ENCODE measurements at places on chromosomes 5 and 9. TPM values are rescaled to one million over a fixed set of nuclear protein-coding genes. Genes with fewer than 3 reads are reported as not detected.

Gene FBP2
- not detected for total RNA-seq

DNA sequence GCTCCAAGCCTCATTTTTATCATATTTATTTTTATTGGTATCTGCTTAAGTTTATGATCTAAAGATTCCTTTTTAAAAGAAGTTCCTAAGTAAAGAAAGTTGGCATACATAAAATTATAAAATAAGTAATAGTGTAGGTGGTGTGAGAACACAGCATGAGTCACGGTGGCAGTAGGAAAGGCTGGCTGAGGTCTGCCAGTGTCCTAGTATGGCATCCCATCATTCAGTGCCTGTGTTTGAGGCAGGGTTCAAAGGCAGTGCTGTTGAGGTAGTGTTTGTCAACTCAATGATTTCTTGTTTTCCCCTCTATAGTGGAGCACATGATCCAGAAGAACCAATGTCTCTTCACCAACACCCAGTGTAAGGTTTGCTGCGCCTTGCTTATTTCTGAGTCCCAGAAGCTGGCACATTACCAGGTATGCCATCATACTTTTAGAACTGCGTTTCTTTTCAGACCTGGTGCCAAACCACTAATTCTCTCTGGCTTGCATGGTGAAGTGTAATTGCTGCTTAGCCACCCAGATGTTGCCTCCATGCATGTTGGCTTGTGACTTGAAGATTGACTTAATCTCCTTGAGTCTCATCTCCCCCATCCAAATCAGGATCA, 18.4 kb downstream of the ZNF346 start:
- no peak for DNase-seq

DNA sequence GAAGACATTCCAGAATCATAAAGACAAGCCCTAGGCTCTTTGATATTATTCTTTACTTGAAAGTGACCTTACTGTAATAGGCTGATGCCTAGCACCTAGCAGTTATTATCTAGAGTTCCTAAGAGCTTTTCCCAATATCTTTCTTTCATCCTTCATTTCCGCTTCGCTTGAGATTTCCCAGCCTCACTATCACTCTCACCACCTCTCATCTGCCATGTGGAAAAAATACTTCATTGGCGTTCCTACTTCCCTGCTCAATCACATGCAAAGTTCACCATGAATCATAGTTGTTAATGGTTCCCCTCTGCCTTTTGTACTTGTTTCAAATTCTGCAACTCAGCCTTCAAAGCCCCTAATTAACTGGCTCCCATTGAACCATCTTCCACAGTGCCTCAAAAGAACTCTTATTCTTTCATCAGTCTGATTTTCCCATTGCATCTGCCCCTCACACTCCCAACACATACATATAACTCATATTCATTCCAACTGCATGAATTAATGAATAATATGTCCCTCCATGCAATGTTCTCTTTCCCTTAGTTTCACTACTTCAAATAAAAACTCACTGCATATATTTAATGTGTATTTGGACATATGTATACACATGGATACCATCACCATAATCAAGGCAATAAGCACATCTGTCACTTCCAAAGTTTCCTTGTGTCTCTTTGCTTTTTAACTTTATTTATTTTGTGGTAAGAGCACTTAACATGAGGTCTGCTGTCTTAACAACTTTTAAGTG, 221.6 kb downstream of the PARP8 start:
- DNase-seq = no peak

Gene G3BP1
- 116 TPM for total RNA-seq

Data from left colon (tissue), 2 donors.